ENCODE measurements at places on chromosomes 6 and 20.

GRCh38 chr6:31349301-31349700, 7.7 kb downstream of the HLA-B start:
- no peak for DNase-seq

GRCh38 chr20:23092861-23093495, 6.9 kb upstream of the CD93 start:
- no peak for DNase-seq

DNA sequence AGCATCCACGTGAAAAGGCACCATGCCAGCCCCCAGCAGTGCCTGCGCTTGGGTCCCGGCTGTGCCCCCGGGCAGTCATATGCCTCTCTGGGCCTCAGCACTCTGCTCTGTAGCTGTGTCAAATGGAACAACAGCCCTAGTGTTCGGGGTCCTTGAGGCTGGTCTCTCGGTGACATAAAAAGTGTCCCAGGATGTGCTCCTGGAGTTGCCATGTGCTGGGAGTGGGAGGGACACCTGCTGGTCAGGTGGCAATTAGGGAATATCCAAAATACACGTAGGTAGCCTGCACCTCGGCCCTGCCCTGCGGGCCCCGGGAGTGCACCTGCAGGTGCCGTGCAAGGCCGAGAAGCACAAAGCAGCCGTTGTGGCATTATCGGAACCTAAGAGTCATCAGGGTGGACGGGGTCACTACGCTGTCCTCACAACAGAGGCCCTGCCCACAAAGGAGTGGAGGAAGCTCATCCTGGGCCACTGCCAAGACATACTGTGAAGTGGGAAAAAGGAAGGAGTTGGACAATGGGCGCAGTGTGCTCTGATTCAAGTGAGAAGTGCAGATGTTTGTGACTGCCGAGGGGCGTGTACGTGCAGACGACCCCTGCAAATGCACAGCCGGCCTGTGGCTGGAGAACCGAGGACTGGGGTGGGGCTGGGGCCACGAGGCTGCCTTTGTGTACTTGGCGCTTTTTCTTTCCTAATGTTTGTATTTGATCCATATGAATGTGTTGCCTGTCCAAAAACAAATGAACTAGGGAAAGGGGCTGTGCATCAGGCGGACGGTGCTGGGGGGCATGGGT, 24.6 kb downstream of the SLCO4A1 start:
- DNase-seq, result no peak

DNA sequence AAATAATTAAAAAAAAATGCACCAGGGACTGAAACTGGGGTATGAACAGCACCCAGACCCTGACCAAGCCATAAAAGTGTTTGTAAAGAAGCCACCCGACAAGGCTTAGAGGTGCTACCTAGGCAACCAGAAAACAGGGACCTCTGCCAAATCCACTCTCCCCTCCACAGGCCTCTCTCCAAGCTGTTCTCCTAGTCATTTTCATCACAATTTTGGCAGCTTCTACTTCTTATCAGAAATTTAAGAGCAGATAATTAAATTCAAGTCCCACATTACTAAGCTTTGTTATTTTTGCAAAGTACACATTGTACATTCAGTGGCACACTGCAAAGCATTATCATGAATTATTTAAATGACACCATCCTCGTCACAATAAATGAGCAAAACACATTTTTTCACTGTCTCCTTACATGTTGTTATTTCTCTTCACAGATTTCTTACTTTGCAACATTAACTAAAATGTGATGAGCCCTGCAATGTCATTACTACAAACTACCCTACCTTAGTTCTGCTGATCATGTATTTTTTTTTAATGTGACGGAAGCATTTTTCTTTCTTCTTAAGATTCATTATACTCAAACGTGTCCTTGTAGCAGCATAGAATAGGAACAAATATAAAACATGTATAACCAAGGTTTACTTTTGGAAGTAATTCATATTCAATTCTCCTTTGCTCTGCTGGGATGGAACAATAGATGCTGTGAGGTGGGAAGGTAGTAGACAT, 38.1 kb downstream of the ECT2L start:
- no peak for DNase-seq

All from activated CD8-positive, alpha-beta memory T cell treated with anti-CD3 and anti-CD28 coated beads for 1 hour (primary cell).